Right kidney (tissue), 9 donors: ENCODE measurements at places on chromosomes 12 and 14.

- no peak for DNase-seq
Observed at GRCh38 chr12:50933459-50934124, 18.8 kb upstream of the HIGD1C start.

DNA sequence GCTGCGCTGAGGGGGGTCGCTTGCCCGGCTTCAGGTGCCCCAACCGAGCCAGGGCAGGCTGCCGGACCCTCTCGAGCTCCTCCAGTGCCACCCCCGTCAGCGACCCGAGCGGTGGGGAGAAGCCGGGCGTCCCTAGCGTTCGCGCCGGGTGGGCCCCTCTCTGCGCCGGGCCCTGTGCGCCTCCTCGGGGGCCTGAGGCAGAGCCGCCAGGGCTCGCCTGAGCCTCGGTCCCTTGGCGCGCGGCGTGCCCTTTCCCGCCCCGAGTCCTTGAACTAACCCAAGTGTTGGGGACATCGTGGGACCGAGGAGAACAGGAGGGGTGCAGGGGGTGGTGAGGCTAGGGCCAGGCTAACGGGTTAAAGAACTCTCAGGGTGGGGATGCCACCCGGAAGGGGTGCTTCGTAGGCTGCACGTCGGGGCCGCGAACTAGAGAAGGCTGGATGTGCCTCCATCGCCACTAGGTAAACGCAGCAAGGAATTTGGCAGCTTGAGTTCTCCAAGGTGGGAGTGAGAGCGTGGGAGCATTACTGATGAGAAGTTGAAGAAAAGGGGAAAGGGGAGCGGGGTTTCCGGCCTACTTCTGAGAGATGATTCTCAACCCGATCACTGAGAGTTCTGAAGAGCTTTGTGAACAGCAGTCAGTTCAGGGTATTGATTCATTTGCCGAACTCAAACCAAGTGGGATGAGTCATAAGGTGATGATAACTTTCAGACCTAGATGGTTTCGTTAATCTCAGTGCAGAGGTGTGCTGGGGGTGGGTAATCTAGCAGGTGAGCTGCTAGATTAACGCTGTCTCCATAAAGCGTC lies 618 bp downstream of the RNF34 start:
- no peak for DNase-seq

- DNase-seq: no peak
Observed at GRCh38 chr12:8465301-8465996, 9.7 kb downstream of the CLEC6A start.

- DNase-seq: no peak
Observed at GRCh38 chr14:42869681-42870080, 1263.0 kb downstream of the LRFN5 start.

- no peak for DNase-seq
Observed at GRCh38 chr12:26721800-26722199, 111.2 kb downstream of the ITPR2 start.

DNA sequence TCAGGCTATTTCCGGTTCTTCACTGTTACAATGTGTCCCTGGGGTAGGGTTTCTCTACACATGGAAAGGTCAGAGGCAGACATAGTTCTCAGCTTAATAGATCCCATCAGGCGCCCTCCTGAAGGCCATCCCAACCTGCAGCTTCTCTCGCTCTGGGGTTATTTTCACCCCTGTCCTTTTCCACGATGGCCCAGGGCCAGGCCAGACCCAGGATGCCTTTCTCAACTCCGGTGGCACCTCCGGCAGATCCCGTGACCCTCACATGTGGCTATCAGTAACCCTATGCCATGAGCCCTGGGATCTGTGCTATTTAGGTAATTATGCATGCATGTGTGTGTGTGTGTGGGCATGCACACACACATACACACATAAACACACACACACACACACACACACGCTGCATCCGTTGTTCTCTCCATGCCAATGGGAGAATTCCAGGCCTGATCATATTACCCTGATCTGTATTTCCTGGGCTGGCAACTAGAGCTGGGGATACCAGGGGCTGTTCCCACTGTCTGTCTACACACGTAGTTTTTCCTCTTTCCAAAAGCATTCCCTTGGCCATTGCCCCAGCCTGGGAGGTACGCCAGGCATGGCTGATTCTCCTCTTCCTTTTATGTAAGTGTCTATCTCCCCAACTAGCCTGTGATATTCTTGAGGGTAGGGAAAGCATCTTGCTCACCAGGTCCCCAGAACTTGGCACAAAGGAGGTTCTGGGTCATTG lies 51.2 kb upstream of the NOS1 start:
- DNase-seq: no peak

- DNase-seq: no peak
Observed at GRCh38 chr12:5497329-5498053, 65.6 kb downstream of the NTF3 start.

GRCh38 chr12:13173012-13173932 lies 23.3 kb upstream of the EMP1 start:
- DNase-seq: peak; percentile 46

DNA sequence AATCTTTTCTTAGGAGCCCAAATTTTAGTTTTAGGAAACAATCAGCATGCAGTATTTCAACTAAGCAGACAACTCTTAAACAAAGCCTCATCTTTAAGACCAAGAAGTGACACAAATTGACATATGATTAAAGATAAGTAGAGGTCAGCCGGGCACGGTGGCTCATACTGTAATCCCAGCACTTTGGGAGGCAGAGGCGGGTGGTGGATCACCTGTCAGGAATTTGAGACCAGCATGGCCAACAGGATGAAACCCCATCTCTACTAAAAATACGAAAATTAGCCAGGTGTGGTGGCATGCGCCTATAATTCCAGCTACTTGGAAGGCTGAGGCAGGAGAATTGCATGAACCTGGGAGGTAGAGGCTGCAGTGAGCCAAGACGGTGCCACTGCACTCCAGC lies 35.8 kb downstream of the BLTP3B start:
- DNase-seq: no peak

GRCh38 chr12:124057691-124058090 lies 84.7 kb downstream of the ZNF664 start:
- no peak for DNase-seq

DNA sequence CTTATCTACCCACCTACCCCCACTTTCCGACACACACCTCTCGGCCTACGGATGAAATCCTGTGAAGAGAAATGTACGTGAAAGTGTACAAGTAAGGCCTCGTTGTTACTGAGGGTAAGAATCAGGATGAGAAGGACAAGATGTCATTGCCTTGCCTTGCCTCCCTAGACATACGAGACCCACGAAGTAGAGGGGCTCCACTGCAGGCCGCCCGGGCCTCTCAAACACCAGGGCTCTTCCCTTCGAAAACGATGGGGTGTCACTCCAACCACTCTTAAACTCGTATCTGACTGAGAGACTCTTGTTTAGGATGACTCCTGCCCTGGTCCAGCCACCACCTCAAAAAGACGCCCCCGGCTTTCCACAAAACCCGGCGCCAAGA lies 498 bp downstream of the RACGAP1 start:
- DNase-seq: no peak

DNA sequence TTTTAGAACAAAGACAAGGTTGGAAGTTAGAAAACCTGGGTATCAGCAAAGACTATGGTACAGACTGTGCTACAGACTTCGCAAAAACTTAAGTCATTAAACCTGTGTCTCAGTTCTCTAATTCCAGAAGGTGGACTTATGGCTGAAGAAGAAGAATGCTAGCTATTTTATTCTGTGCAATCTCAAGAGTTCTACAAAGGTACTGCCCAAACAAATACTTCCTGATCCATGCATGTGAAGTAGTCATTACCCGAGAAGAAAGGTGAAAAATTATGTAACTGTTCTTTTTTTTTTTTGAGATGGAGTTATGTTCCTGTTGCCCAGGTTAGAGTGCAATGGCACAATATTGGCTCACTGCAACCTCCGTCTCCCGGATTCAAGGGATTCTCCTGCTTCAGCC lies 45.5 kb upstream of the SLC2A3 start:
- no peak for DNase-seq

- no peak for DNase-seq
Observed at GRCh38 chr12:19994968-19995367, 373.4 kb upstream of the PDE3A start.

- DNase-seq: no peak
Observed at GRCh38 chr14:22808388-22809209, 6.6 kb downstream of the SLC7A7 start.

DNA sequence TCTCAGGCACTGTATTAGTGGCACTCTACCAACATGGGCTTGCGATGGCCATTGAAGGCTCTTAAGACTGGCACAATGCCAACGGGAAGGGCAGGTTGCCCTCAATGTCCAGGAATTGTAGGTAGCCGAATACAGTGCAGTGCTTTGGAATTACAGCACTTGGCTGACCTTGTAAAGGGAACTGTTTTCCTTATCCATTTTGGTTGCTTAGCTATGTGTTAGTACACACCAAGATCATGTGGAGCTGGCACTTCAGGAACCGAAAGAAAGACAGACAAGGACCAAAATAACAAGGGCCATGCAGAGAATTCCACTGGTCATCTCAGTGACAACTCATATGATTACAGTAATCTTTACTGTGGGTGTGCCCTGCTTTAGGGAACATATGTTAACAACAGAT lies 72.7 kb downstream of the DYRK2 start:
- DNase-seq: no peak

DNA sequence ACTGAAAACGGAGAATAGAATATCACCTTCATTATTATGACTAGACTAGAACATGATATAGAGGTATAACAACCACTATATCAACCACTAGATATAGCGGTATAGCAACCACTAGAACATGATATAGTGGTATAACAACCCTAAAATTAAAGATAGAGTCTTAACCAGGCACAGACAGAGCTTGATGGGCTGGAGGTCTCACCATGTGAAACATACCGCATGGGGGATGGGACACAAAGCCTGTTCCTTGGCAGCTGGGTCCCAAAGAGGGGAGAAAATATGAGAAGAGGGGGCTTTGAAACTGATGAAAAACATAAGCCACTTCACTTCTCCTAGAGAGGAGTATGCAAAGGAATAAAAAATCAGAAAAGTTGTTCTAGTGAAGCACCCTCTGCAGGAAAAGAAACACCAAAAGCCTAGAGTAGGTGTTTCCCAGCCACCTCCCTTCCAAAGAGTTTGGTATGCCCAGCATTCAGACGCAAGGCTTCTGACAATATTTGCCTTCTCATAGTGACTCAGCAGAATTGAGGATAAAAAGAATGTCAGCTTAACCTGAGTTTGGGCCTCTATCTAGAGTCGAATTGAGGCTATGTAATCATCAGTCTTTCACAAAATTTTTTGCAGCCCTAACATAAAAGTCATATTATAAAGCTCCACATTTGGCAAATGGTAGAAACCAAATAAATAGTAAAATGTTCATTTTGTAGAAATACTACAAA lies 316.4 kb downstream of the NOVA1 start:
- DNase-seq: no peak

GRCh38 chr12:97017213-97017612 lies 110.2 kb downstream of the NEDD1 start:
- no peak for DNase-seq

- no peak for DNase-seq
Observed at GRCh38 chr14:71923513-71923912, 8.7 kb upstream of the RGS6 start.

- peak; percentile 52 for DNase-seq
Observed at GRCh38 chr14:64680013-64680713, 24.1 kb upstream of the PLEKHG3 start.

- DNase-seq: no peak
Observed at GRCh38 chr14:82786483-82786880, 1252.8 kb upstream of the SEL1L start.

DNA sequence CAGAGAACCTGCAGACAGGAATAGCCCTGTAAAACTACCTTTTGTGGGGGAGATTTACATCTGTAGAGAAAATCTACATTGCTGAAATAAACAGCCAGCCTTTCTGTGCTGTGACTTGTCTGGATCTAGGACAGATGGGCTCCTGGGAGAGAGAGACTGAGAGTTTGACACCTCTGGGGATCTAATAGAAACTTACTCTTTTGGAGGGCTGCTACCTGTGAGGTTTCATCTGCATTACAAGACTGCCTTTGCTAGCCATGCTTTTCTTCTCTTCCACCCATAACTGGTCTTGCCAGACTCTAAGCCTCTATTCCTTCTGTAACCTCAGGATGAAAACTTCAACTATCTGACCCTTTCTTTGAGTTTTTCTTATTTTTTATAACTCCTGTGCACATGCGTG lies 452.6 kb downstream of the ZFP36L1 start:
- DNase-seq: no peak

DNA sequence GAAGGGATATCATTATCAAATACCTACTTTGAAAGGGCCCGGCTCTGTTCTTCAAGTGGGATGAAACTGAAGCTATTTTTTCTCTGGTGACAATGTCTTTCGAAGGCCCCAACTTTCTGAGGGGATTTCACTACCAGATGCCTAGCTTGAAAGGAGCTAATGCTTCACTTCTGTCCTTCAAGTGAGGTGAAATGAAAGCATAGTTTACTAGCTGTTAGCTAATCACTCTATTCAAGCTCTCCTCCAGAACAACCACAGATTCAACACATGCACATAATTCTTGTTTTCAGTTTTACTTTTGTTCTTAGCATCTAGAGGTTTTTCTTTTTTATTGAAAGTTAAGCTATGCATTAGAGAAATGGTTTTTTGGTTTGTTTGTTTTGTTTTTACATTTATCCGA lies 571.4 kb downstream of the NOVA1 start:
- DNase-seq: no peak

GRCh38 chr14:26137161-26137560 lies 460.7 kb downstream of the NOVA1 start:
- DNase-seq: no peak

GRCh38 chr14:38138473-38139138 lies 69.1 kb upstream of the SSTR1 start:
- no peak for DNase-seq

GRCh38 chr14:99035712-99036610 lies 236.0 kb downstream of the BCL11B start:
- peak; percentile 47 for DNase-seq

DNA sequence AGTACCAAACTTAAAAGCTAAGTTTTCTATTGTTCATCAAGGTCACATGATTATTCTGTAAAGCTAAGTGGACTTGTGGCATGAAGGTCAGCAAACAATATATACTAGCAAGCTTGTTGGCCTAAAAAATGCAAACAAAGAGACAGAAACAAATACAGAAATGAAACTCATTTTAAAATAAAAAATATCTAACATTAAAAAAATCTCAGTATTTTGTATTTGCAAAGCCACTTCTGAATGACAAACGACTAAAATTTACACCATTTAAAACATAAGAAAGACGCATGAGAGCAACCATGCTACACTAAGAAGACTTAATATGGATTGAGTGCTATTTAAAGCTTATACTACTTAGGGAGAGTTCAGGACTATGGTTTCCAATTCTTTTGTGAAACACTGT lies 72.8 kb upstream of the BBS10 start:
- no peak for DNase-seq

GRCh38 chr14:20184181-20184580 lies 6.5 kb upstream of the OR11G2 start:
- DNase-seq: no peak
